ENCODE measurements at places on chromosomes 12 and 14.

DNA sequence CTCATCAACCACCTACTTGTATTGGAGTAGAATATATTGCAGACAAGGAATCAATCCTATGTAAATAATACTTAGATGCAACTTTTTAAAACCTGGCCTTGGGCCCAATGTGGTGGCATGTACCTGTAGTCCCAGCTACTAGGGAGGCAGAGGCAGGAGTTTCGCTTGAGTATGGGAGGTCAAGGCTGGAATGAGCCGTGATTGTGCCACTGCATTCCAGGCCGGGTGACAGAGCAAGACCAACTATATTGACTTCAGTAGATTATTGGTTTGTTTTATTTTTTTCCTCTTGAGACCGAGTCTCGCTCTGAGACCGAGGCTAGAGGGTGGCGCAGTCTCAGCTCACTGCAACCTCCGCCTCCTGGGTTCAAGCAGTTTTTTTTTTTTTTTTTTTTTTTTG is 3.6 kb downstream of the LARP4 start:
- DNase-seq, result no peak

DNA sequence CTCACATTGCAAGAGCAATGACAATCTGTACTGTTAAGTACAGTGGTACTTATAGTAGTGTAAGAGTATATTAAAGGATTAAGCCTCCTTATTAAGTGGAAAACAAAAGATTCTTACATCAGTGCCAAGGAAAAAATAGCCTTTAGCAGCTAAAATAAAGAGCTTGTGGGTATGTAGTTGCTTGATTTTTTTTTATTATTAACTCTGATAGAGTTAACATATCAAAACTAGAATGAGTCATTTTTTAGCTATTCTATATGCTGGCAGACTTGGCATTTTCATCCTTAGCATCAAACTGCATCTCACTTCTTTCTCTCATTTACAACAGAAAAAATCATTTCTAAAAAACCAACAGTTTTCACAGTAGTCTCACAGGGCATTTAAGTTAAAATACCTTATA is 86.5 kb downstream of the ATP2B1 start:
- DNase-seq, result no peak

DNA sequence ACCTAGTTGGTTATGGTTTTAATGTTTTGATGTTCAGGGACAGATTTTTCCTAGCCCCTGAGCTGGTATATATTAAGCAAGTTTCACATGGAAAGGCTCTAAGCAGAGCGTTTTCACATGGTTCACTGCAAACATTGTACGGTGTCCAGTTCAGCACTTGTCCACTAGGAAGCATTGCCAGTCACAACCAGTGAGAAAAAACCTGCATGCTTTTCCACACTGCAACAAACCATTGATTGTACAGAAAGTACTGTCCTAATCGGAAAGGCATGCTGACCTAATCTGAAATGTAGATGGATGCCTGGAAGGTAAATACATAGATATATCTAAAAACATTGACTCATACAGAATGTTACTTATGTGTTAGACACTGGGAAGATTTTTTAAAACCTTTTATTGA is 25.0 kb upstream of the NPAS3 start:
- DNase-seq, result no peak

DNA sequence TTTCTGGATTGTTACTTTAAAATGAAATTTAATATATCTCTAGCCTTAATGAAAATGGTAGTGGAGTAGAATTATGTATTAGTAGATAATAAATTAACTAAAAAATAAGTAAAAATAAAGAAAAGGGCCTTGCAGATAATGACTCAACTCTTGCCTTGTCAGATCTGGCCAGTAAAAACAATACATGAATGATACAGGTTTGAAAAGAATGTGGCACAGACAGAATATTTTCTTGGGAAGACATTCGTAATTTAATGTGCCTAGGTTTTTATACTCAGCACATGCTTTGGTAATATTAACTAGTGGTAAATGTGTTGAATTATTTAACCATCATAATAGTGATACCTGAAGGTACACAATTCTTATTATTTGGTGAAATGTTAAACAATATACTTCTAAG is 28.3 kb downstream of the ATF7IP start:
- no peak for DNase-seq

DNA sequence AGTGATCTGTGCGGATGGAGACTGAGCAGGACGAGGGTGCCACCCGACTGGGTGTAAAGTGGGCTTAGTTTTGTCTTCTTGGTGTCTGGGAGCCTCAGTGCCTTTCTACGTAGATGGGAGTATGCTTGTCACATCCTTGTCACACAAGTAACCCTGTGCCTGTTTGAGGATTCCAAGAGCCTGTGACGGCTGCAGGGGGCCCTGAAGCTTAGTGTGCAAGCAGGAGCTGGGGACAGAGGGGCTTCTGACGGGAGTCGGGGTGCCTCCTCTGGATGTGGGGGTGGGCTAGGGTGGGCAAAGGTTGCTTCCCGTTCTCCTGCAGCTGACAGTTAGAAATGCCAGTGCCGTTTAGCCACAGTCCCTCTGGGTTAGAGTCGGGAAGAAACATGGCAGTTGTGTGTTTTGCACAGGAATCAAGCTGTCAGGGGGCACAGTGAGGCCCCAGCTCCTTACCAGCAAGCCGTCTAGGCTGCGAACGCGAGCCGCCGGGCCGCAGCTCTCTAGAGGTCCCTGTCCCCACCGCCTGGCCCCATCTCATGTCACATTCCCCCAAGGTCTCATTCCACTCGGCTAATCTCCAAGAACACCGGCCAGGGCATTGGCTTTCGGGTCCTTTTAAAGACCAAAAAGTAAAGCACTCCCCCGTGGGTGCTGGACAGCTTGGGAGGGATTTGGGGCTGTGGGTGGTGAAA is 7.0 kb downstream of the RTL1 start:
- no peak for DNase-seq

DNA sequence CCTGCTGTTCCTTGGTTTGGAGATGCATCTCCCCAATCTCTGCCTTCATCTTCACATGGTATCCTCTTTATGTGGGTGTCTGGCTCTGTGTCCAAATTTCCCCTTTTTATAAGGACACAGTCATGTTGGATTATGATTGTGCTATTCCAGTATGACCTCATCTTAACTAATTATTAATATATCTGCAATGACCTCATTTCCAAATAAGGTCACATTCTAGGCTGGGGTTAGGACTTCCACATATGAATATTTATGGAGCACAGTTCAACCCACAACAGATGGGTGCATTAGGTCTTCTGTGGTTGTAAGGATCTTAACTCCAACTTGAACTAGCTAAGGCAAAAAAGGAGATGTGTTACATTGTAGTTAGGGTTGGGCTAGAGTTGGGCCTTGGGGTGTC is 69.4 kb downstream of the ADCK1 start:
- no peak for DNase-seq

DNA sequence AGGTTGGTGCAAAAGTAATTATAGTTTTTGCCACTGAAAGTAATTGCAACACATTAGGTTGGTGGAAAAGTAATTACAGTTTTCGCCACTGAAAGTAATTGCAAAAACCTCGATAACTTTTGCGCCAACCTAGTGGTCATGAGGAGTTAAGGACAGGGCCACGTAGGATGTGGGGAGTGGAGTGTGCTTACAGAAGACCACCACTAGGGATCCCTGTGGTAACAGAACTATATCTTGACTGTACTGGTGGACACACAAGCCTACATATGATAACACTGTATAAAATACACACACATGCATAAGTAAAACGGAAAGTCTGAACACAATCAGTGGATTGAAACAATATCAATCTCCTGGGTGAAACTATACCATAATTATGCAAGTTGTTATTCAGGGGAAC is 187.4 kb upstream of the ABCD2 start:
- DNase-seq, result no peak

- DNase-seq, result no peak
Observed at GRCh38 chr12:68733661-68734071, 12.3 kb upstream of the SLC35E3 start.

GRCh38 chr12:47785036-47785886 is 12.2 kb downstream of the SLC48A1 start:
- DNase-seq, result no peak
